ENCODE measurements at places on chromosomes 12 and 14.

GRCh38 chr12:100141666-100141997 is 1.0 kb downstream of the BLTP3B start:
- peak; percentile 44 for DNase-seq

DNA sequence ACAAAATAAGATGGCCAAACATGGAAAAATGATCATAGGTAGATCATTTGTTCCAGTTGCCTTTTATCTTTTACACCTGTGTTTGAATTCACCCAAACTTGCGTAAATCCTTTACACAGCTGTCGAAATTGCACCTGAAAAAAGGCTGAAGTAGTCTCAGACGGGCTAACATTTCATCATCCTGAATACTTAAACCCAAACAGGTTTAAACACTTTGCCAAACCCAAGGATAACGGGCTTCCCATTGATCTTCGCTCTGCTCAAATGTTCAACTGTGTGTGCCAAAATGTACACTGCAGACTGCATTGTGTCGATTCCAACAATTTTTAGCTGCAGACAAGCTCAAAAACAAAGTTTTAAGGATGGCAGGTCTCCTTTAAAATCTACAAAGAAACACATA is 288.7 kb upstream of the DDHD1 start:
- DNase-seq: no peak

GRCh38 chr14:37147310-37147880 is 25.0 kb downstream of the SLC25A21 start:
- no peak for DNase-seq

- no peak for DNase-seq
These were observed 48.0 kb downstream of the TSPAN8 start for GRCh38 chr12:71109834-71110233.

DNA sequence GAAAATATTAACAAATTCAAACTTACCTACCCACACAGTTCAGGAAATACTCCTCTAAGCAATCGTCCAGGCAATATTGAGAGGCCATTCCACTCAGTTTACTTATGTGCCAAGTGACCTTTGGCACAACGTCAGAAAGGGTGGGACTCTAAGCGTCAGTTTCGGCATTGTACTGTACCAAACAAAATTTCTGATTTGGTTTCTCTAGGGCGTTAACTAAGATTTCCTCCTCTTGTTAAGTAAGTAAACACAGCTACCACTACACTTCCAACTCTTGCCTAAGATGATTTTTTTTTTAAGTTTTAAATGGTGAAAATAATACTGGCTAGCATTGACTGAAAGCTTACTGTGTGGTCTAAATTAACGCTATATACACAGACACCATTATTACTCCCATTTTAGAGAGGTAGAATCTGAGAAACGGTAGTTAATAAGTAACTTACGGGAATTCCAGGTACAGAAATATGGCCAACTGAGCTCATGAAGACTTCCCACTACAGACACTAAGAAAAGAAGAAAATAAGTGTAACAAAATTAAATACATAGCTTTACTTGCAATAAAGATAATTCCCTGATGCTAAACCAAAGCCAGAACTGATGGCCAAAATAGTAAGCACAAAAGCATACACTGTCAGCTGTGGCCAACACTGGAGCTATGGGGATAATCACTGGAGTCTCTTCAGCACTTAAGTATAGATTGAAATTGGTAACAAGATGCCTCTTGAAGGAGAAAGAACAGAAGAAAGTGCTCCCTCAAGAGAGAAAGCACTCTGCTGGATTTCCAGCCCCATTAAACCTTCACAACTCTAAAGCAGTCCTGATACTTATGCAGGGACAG is 76.1 kb downstream of the EPS8 start:
- no peak for DNase-seq

- no peak for DNase-seq
These were observed 55.5 kb upstream of the VCPKMT start for GRCh38 chr14:50171895-50172294.

DNA sequence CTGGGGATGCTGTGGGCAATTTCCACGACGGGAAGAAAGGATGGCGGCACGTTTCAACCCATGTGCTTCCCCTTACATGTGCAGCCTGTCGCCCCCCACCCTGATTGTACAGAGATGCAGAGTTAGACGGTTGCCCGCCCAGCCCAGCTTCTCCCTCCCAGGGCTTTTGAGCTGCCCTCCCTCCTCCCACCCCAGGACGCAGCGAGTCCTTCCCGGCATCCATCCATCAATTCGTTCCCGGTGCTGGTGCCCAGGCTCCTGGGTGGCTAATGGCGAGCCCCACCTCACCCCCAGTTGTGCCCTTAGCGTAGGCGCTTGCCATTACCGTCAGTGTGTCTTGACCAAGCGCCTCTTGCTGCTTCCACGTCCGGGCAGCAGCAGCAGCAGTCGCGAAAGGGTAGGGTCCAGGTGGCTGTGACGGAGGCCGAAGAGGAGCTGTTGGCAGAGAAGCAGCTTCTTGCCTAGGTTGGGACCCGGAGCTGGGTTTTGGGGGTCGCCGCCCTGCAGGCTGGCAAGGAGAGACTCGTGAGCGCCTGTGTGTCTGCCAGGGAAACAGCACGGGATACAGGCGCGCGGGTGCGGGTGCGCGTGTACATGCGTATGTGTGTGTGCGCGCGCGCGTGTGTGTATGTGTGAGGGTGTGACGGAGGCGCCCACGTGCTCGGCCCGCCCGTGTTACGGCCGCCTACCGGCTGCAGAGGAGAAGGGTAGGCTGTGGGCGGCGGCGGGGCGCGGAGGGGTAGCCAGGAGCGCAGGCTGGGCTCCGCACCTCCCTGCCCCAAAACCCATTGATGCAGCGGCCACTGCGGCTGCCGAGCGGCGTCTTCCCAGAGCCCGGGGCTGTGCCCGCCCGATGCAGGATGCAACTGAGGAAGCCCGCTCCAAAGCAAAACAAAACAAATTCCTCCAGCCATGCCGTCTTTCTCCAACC is at the start of gene SLC6A15:
SLC6A15 (minus strand) TSS at position 602 of the 931 bp plus-strand sequence. CDS start 20,679 bp downstream, outside the sequence.
- DNase-seq: peak; percentile 36

GRCh38 chr12:53530920-53531319 is 23.6 kb upstream of the NPFF start:
- no peak for DNase-seq

DNA sequence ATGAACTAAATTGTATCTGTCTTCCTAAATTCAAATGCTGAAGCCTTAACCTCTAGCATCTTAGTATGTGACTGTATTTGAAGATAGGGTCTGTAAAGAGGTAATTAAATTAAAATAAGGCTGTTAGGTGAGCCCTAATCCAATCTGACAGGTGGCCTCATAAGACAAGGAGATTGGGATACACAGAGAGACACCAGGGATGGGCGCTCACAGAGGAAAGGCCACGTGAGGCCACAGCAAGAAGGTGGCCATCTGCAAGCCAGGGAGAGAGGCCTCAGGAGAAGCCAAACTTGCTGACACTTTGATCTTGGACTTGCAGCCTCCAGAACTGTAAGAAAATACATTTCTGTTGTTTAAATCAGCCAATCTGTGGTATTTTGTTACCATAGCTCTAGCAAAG is 110.6 kb downstream of the GTF2A1 start:
- DNase-seq: no peak

DNA sequence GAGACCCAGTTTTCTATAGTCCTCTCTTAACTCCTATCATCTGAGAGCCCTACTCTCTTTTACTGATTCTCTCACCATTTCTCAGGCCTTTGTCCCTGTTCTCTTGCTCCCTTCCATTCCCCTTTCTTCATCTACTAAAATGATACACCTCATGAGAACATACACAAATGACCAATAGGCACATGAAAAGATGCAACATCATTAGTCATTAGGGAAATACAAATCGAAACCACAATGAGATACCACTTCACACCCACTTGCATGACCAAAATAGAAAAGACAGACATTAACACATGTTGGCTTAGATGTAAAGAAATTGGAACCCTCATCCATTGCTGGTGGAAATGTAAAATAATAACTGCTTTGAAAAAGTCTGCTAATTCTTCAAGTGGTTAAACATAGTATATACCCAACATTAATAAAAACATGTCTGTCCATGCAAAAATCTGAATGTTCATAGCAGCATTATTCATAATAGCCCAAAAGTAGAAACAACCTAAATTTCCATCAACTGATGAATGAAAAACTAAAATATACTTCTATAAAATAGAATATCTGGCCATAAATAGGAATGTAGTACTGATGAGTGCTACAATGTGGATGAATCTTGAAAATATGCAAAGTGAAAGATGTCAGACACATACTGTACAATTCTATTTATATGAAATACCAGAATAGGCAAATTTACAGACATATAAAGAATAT is 66.0 kb downstream of the DENND5B start:
- no peak for DNase-seq
